ENCODE measurements at places on chromosomes 2 and 18.

DNA sequence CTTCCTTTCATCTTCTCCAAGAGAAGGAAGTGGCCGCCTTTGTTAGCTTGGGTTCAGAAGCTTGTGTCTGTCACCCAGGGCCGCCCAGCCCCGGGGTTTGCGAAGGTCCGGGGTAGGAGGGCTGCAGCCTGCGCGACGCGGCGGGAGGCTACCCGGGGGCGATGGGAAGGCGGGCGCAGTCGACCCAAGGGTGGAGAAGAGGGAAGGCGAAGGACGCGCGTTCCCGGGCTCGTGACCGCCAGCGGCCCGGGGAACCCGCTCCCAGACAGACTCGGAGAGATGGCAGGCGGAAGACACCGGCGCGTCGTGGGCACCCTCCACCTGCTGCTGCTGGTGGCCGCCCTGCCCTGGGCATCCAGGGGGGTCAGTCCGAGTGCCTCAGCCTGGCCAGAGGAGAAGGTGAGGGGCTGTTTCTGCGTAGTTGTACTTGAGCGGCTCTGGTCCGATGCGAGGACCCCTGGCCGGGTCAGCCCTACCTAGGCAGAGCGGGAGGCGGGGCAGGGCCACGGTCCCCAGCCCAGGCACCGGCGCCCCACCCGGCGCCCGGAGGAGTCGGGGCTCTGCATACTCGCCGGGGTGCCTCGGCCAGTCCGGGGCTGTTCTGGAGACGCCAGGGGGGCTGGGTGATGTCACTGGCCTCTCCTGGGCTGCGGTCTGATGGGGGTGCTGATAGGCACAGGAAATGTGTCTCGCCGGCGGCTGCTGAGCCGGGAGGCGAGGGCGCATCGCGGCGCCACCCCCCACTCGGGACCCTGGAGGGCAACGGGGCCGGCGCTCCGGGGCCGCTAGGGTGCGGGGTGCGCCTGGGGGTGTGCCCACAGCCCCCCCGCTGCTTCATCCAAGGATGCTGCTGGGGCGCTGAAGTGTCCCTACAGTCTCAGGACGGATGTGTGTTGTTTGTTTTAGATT lies at the start of gene QPCT:
Gene QPCT, plus strand, starts transcription at position 178 of the 909 bp plus-strand sequence. Its CDS starts 102 bp downstream, at position 280.
- peak within 1 kb of the TSS; percentile 72 for H3K27ac ChIP-seq
- H3K36me3 ChIP-seq, result no peaks in the 10 kb centered on the region
- DNase-seq, result no peak

DNA sequence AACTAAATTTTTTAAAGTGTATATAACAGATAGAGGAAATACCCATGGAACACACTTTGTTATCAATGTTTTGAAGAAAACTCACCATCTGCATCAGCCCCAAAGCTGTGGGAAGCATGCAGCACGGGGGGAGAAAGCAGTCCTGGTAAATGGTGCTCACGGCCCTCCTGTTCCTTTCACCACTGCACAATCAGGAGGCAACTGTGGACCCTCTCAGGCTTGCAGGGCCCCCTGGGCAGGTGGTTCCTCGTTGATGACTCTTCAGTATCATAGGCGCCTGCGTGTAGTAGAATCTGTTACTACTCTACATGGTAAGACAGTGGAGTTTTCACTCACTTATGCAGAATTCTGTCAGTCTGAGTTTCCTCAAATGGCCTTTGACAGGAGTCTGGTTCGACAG lies 4.9 kb upstream of the CNDP1 start:
- H3K36me3 ChIP-seq, result no peaks in the 10 kb centered on the region
- H3K27ac ChIP-seq, result no peak overlapping the region
- H3K4me1 ChIP-seq, result no peaks in the 10 kb centered on the region
- no peak overlapping the region for H3K4me3 ChIP-seq
- no peaks in the 10 kb centered on the region for H3K27me3 ChIP-seq

GRCh38 chr2:219542931-219543595 lies 546 bp downstream of the CHPF start:
- H3K36me3 ChIP-seq, result peaks cover 33% of the 10 kb centered on the region
- H3K27me3 ChIP-seq, result no peaks in the 10 kb centered on the region
- peak overlapping the region; percentile 83 for H3K4me3 ChIP-seq
- peak overlapping the region; percentile 95 for H3K27ac ChIP-seq

GRCh38 chr2:111208639-111209038 lies 87.9 kb downstream of the BCL2L11 start:
- no peaks in the 10 kb centered on the region for H3K4me1 ChIP-seq
- no peaks in the 10 kb centered on the region for H3K27me3 ChIP-seq
- H3K4me3 ChIP-seq, result no peak overlapping the region
- no peak for DNase-seq
- no peak overlapping the region for H3K27ac ChIP-seq

- H3K4me1 ChIP-seq, result peaks cover 17% of the 10 kb centered on the region
- no peaks in the 10 kb centered on the region for H3K36me3 ChIP-seq
- peak overlapping the region; percentile 85 for H3K27ac ChIP-seq
- no peak for DNase-seq
- no peaks in the 10 kb centered on the region for H3K27me3 ChIP-seq
- peak overlapping the region; percentile 91 for H3K4me3 ChIP-seq
Measured at GRCh38 chr2:88690591-88691338, 708 bp upstream of the RPIA start.

GRCh38 chr2:2324119-2324518 lies 7.0 kb downstream of the MYT1L start:
- no peak overlapping the region for H3K4me3 ChIP-seq
- H3K36me3 ChIP-seq, result no peaks in the 10 kb centered on the region
- H3K27me3 ChIP-seq, result no peaks in the 10 kb centered on the region
- H3K4me1 ChIP-seq, result no peaks in the 10 kb centered on the region

DNA sequence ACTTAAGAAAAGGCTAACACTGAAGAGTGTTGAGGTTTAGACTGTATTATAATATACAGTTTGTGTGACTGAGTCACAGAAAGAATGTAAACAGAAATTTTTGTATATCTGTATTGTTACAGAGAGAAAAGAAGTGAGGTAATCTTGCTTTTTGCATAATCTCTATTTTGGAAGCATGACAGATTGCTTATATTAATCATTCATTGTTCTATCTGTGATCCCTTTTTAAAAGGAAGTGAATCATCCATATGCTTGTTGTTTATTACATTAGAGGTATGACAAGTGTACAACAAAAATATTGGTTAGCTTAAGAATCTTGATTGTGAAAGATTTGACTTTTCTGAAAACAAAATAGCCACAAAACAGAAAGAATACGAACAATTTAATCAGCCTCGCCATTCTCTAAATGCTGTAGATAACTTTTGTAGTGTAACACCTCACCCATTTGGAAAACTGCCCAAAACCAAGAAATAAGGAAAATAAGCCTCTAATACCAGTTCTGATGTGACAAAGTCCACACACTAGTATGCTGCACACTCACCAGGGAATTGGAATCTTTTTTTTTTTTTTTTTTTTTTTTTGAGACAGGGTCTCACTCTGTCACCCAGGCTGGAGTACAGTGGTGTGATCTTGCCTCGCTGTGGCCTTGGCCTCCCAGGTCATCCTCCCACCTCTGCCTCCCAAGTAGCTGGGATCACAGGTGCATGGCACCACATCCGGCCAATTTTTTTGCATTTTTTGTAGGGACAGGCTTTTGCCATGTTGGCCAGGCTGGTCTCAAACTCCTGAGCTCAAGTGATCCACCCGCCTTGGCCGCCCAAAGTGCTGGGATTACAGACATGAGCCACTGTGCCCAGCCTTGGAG lies 91.5 kb upstream of the LPIN2 start:
- no peak overlapping the region for H3K27ac ChIP-seq
- H3K4me1 ChIP-seq, result no peaks in the 10 kb centered on the region
- H3K36me3 ChIP-seq, result no peaks in the 10 kb centered on the region

DNA sequence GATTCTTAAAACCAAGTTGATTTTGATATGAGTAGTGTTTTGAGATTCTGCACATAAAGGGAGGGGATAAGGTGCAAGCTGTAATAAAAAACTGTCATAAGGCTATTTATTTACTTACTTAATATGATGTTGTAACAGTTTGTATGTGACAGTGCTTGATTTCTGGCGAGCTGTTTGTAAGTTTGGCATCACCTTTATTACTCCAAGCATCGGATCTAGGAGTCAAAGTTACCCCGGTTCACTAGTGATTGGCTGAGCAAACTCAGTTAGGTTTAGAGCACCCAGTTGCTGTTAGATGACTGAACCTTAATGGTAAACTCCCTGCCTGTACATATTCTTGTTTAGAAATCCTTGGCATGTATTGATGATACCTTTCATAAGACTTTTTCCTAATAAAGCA lies 16.1 kb downstream of the ZCCHC2 start:
- H3K4me3 ChIP-seq, result no peak overlapping the region
- H3K36me3 ChIP-seq, result peaks cover 36% of the 10 kb centered on the region
- H3K27me3 ChIP-seq, result no peaks in the 10 kb centered on the region
- no peak for DNase-seq
- no peak overlapping the region for H3K27ac ChIP-seq

GRCh38 chr18:77071711-77072292 lies 60.8 kb downstream of the MBP start:
- no peaks in the 10 kb centered on the region for H3K36me3 ChIP-seq
- peaks cover 55% of the 10 kb centered on the region for H3K4me1 ChIP-seq
- H3K27me3 ChIP-seq, result no peaks in the 10 kb centered on the region
- DNase-seq, result no peak

- H3K36me3 ChIP-seq, result no peaks in the 10 kb centered on the region
- H3K4me3 ChIP-seq, result no peak overlapping the region
- H3K27ac ChIP-seq, result no peak overlapping the region
- H3K4me1 ChIP-seq, result no peaks in the 10 kb centered on the region
- H3K27me3 ChIP-seq, result peaks cover 5% of the 10 kb centered on the region
Measured at GRCh38 chr2:165401285-165401852, 68.1 kb upstream of the CSRNP3 start.

Data from esophagus squamous epithelium (tissue), 5 donors.